Stimulated activated CD8-positive, alpha-beta memory T cell treated with anti-CD3 and anti-CD28 coated beads, Interleukin-2, amount 100 ng/mL, for 1 hour (primary cell): ENCODE measurements at places on chromosomes 12 and 14.

DNA sequence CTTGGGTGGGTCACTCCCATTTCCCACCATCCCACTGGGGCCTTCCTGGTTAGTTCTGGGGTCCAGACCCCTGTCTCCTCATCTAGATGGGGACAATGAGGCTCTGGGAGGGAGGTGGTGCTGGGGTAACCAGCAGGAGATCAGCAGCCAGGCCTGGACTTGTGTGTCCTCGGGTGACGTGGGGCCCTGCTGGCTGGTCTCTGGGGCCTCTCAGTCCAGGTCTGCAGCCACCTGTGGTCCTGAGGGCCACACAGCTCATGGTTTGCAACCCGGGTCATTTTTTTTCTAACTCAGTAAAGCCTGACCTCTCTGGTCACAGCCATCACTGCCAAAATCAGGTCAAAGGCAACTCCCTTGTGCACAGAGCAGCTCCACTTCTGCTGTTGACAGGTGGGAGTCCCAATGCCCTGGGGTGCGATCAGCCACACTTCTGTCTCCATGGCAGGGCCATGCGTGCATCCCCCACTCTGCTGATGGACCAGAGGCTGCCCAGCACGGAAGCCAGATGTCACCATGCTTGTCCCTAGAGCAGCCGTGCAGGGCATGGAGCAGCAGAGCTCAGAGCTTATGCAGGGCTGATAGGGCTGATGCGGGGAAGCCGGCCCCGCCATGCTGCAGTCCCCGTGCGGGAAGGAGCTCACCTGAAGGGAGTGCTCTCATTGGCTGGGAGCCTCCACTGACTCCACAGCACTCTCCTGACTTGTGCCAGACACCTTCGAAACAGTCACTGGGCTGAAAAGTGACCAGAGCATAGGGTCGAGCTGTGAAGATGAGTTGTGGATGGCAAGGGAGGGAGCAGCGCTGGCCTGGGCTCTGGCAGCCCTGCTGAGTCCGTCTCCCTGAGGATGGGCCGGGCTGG lies 250.9 kb downstream of the ADGRD1 start:
- no peak for DNase-seq

DNA sequence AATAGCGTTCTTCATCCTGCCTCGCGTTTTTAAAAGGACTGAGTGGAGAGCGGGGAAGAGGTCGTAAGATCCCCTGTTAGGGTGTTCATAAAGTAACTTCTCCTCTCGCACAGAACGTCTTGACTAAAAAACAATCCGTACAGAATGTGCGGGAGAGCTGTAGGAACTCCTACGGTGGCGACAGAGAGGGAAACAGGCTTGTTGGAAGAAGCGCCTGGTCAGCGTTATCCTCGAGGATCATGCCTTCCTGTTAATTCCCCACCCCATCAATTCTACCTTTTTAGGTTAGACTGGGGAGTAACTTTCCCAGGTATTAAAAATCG lies 399 bp upstream of the WASHC4 start:
- DNase-seq, result no peak

DNA sequence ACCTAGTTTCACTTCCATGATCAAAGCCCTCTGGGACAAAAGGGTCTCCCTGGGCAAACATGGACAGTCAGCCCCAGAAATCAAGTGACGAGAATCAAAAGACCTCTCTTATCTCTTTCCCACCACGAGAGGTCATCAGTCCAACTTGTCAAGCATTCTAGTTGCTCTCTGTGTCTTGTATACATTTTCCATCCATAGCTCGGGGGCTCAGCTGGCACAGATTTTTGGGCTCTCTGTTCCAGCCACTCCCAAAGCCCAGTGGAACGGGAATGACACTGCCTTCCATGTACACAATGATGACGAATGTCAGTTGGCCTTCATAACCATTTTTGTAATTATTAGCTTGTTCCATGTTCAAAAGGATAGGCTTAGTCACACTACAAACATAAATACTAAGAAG lies 29.7 kb downstream of the NOS1 start:
- DNase-seq, result no peak

GRCh38 chr14:66403183-66403582 lies 83.0 kb upstream of the CCDC196 start:
- DNase-seq, result no peak

GRCh38 chr14:100737526-100737925 lies 10.8 kb downstream of the DLK1 start:
- DNase-seq, result no peak
